NCI-H774 (cell line): ENCODE measurements at places on chromosomes 4 and X.

DNA sequence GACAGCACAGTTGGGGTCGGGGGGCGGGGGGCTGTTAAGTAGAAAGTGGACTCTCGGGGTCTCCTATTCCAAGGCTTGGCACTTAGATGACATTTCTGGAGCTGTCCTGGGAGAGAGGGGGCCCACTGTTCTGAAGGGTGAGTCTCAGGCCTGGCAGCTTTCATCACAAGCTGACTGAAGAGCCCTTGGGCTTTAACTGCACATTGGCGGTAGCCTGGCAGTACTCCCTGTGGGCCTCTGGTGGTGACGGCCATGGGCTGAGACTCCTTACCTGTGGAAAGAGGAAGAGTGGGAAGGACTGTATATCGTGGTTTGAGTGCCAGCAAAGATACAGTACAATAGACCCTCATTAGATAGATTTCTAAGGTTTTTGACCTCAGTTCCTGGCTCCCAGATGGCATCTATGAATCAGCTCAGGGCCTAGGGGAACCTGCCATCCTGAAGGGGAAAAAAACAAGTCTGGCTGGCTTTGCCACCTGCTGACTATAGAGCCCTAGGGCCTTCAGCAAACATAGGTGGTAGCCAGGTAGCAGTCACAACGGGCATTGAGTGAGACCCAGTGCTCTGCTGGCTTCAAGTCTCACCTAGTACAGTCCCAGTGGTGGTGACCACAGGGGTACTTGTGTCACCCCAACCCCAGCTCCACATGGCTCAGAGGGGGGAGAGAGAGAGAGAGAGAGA lies 87.9 kb downstream of the ANKRD17 start:
- no peak for DNase-seq

DNA sequence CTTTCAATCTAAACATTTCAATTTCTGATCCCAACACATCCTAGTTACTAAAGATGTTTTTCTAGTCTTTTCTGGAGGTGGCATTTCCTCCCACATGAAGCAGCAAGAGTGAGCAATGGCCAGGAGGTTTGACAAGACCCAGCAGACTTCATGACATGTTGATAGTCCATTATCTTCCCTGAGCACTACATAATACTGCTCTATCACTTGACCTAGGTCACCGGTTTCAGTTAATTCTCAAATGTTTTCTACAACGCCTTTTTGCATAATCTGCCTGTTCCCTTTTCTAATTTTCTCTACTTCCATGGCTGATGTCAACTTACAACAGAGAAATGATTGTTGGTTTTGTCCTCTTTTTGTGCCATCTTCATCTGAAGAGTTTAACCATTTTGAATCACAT lies 62.0 kb upstream of the GPRIN3 start:
- DNase-seq, result no peak

GRCh38 chr4:61648264-61648663 lies 448.1 kb downstream of the ADGRL3 start:
- no peak for DNase-seq

- no peak for DNase-seq
These were observed 74.3 kb downstream of the TECRL start for GRCh38 chr4:64334964-64335363.

GRCh38 chr4:112511093-112511802 lies 4.7 kb downstream of the NEUROG2 start:
- no peak for DNase-seq

DNA sequence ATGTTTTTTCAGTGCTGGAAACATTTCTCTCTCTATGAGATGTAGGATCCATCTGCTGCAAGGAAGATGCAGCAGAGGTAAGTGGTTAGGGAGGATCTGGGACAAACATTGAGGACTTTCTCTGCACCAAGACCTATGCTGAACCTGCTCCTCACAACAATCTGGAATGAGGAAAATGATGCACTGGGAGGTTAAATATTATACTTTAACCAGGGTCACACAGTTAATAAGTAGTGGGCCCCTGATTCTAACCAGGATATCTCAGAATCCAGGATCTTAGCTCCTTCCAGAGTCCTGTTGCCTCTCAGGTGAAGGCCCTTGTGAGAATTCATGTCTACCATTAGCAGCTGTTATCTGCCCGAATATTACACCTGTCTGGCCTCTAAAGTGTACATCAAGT lies 7.0 kb downstream of the CXCL9 start:
- DNase-seq, result no peak

GRCh38 chr4:115424852-115425251 lies 311.4 kb upstream of the NDST4 start:
- no peak for DNase-seq
